Renal cortical epithelial cell (primary cell): ENCODE measurements at places on chromosomes 11 and 22.

- peak; percentile 78 for DNase-seq
Measured at GRCh38 chr11:76918941-76919386, 58.2 kb downstream of the ACER3 start.

DNA sequence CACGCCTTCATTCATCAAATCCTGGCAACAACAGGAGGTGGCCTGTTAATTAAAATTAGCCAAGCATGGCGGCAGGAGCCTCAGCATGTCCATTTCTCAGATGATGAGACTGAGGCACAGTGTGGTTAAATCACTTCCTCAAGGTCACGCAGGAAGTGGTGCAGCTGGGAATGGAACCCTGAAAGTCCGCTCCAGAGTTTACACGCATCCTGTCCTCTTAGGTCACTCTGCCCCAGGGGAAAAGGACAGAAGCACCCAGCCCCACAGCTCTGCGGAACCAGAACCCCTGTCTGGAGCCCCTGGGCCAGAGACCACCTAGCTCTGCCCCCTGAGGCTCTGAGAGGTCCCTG, 19.6 kb downstream of the RPL3 start:
- DNase-seq, result no peak

GRCh38 chr11:73233211-73233610, 15.1 kb downstream of the P2RY2 start:
- no peak for DNase-seq

- DNase-seq, result peak; percentile 8
Measured at GRCh38 chr11:70854201-70854600, 398.2 kb downstream of the SHANK2 start.

GRCh38 chr11:63290285-63290684, 46.9 kb upstream of the SLC22A25 start:
- DNase-seq, result no peak

GRCh38 chr11:13225038-13226001, 52.3 kb upstream of the BMAL1 start:
- DNase-seq, result peak; percentile 67

DNA sequence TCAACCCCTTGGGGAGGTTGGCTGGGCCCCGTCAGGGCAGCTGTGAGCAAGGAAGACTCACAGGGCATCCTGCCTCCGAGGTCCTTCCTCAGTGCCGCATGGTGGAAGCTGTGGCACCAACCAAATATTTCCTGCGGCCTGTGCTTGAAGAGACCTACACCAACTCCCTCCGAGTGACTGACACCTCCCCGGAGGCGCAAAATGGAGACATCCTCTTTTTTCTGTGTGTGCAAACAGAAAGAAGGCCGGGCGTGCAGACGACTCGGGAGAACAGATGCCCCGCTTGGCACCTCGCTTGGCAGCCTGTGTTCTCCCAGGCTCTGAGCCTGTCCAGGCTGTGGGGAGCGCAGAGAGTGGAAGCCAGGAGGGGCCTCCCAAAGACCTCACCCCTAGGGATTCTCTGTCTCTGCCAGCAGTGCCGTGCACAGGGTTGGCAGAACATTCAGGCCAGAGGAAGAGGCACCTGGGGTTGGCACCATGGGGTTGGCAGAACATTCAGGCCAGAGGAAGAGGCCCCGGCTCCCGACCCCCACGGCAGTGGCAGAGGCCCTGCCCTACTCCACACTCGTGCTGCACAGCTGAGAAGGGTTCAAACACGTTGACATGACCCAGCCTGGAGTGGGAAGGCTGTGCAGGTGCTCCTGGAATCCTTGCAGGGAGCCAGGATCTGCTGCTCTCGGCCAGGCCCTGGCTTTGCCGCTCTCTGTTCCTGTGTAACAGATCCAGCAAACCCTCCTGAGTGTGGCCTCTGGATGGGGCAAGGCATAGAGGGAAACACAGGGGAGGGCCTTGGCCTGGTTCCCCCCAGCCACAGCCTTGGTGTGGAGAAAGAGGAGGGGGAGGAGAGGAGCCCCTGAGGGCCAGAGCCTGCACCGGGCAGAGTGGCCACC, 805.5 kb downstream of the BRD1 start:
- DNase-seq, result no peak

- DNase-seq, result peak; percentile 56
Measured at GRCh38 chr11:58659404-58659803, 36.9 kb downstream of the CNTF start.

GRCh38 chr11:12281571-12282478, 95.5 kb upstream of the PARVA start:
- DNase-seq, result peak; percentile 64

DNA sequence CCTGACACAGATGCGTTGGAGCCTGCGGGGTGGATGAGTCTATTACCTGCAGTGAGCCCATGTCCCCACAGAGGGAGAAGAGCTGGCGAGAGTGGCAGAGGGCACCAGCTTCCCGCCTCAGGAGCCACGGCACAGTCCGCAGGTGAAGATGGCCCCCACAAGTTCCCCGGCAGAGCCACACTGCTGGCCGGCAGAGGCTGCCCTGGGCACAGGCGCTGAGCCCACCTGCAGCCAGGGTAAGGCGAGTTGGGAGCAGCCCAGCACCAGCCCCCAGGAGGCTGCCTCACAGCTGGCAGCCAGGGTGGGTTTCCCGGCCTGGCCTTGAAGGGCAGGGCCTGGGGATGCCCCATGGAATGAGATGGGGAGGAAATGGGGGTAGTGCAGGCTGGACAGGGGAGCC, 5.2 kb upstream of the SUSD2 start:
- DNase-seq, result no peak

DNA sequence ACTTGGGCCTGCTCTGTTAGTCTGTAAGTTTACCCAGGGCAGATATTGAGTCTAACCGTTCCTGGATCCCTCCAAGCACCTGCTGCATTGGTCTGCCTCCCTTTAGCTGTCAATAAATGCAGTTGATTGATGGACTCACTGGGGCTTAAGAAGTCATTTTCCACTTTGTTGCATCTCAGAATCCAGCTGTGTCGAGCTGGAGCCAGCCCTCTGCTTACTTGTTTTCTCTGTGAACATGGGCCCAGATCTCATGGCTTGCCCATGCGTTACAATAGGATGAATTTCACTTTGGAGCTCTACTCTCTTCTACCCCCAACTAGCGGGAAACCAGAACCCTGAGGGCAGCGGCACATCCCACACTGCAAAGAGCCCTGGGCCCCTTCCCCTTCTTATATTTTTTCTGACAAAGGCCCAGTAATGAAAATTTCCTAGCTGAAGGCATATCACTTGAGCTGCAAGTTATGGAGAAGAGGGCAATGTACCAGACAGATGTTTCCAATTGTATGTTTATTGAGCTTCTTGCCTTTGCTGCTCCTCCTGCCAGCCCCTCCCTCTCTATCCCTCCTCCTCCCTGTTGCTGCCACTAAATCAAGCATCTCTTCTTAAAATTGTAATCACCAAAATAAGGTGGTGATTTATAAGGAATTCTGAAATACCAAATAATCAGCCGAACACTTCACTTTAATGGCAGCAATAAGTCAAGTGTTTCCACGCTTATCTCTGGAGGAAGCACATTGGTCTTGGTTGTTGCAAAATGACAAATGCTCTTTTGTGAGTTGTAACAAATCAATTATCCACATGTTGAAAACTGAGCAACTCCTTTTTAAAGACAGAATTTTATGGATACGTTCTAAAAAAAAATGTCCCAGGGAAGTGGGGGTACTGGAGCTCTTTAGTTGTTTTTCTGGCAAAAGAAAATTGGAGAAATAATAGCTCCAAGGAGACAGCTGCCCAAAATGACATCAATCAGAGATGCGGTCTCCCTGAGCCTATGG, 212.3 kb upstream of the ZBED5 start:
- DNase-seq, result no peak

DNA sequence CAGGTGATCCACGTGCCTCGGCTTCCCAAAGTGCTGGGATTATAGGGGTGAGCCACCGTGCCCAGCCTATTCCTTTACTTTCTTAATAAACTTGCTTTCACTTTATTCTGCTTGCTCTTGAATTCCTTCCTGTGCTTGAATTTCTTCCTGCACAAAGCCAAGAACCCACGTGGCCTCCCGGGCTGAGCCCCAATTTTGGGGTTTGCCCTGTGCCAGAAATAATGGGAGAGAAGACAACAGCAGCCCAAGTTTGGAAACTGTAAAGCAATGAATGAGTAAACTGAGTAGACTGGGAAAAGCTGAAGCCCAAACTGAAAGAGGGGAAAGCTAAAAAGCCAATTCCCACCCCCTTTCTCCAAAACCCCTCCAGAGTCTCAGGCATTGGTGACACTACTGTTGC, 136.4 kb downstream of the NECTIN1 start:
- no peak for DNase-seq

GRCh38 chr22:22144858-22145257, 99.7 kb upstream of the VPREB1 start:
- no peak for DNase-seq

GRCh38 chr11:19243143-19243542, 2.4 kb upstream of the E2F8 start:
- no peak for DNase-seq

DNA sequence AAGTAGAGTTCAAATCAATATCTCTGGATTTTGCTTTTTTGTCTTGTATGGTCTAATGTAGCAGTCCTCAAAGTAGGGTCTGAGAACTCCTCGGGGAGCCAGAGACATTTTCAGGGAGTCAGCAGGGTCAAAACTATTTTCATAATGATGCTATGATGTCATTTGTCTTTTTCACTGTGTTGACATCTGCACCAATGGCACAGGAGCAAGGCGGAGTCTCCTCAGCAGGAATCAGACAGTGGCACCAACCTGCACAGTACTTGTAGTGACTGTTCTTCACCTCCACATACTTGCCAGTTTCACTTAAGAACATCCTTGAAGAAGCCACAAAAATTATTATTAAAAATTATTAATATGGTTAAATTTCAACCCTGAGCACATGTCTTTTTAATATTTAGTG, 14.9 kb upstream of the FXYD6 start:
- no peak for DNase-seq

- DNase-seq, result no peak
Measured at GRCh38 chr22:17999851-18000250, 24.5 kb downstream of the MICAL3 start.

DNA sequence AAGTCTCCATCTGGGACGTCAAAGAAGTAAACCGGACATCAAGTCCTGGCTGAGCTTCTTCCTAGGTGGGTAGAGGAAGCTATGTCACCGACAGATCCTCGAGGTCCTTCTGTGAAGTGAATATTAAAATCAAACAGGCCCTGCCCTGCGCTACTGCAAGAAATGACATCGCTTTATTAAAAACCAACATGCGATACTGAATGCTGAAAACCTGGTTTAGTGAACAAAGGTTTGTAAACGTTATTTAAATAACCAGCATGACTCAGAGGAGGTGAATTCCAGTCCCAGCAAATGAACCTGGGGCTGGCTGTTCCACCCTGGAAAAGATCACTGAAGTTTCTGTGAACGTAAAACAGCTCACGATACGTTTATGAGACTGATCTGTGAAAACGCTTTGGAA, 645 bp downstream of the RTCB start:
- DNase-seq, result peak; percentile 72

DNA sequence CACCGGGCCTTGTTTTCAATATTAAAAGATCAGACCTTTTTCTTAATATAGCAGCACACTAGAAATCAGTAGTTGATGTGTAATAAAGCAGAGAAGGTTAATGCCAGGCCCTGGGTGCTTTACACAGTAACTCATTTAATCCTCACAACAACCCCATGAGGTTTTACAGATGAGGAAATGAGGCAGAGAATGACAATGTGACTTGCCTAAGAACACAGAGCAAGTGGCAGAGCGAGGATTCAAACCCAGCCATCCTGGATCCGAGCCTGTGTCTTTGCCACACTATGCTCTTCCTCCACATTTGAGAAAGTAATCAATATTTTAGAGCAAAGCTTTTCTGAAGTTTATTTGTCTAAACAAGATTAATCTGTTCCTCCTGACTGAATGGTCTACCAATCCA, 7.2 kb downstream of the JAML start:
- DNase-seq, result no peak

DNA sequence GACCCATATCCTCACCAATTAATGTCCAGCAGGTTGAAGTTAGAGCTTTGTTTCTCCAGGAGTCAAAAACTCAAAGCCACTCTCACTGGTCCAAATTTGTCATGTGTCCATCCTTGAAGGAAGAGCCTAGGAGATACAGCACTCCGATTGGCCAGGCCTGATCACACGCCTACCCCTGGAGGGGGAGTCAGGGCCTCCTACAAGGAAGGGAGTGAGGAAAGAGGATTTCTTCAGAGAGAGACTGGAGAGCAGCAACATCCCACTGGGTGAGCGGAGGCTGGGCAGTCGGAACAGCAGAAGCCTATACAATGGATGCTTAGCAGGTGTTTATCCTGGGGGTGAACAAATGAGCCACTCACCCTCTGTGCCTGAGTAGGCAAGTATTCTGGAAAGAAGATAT, 113.9 kb downstream of the TRIM29 start:
- DNase-seq, result no peak

DNA sequence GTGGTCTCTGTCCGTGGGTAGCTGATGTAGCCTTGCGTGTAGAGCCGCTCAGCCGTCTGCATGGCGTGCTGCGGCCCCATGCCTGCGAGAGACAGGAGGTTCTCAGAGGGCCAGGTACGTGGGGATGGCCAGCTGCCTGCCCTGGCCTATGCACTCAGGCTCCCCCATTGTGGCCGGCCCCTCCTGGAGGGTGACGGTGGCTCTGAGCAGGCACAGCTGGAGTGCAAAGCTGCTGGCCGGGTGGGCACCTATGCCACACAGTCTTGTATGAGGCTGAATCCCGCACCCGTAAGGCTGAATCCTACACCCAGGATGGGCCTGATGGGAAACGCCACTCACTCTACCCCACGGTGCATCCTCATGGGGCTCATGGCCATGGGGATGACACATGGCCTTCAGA, 11.6 kb upstream of the PPM1F start:
- DNase-seq, result no peak

DNA sequence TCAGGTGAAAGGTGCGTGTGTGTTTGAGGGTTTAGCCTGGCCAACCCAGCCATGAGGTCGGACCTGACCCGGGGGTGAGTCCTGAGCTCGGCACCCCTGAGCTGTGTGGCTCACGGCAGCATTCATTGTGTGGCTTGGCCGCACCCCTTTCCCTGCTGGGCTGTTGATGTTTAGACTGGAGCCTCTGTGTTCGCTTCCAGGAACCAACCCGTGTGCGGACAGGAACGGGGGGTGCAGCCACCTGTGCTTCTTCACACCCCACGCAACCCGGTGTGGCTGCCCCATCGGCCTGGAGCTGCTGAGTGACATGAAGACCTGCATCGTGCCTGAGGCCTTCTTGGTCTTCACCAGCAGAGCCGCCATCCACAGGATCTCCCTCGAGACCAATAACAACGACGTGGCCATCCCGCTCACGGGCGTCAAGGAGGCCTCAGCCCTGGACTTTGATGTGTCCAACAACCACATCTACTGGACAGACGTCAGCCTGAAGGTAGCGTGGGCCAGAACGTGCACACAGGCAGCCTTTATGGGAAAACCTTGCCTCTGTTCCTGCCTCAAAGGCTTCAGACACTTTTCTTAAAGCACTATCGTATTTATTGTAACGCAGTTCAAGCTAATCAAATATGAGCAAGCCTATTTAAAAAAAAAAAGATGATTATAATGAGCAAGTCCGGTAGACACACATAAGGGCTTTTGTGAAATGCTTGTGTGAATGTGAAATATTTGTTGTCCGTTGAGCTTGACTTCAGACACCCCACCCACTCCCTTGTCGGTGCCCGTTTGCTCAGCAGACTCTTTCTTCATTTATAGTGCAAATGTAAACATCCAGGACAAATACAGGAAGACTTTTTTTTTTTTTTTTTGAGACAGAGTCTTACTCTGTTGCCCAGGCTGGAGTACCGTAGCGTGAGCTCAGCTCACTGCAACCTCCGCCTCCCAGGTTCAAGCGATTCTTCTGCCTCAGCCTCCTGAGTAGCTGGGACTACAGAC, 53.9 kb upstream of the PPP6R3 start:
- DNase-seq, result no peak

GRCh38 chr11:100929377-100929776, 200.2 kb downstream of the PGR start:
- DNase-seq, result no peak
